Activated CD8-positive, alpha-beta memory T cell treated with anti-CD3 and anti-CD28 coated beads, Interleukin-2, amount 10 ng/mL, durations not matched to agents 7 days and 5 days (primary cell): ENCODE measurements at places on chromosomes 3 and 15. TPM values are rescaled to one million over a fixed set of nuclear protein-coding genes. Genes with fewer than 3 reads are reported as not detected.

- DNase-seq, result no peak
Observed at GRCh38 chr15:64698823-64699222, 76.6 kb downstream of the RBPMS2 start.

DNA sequence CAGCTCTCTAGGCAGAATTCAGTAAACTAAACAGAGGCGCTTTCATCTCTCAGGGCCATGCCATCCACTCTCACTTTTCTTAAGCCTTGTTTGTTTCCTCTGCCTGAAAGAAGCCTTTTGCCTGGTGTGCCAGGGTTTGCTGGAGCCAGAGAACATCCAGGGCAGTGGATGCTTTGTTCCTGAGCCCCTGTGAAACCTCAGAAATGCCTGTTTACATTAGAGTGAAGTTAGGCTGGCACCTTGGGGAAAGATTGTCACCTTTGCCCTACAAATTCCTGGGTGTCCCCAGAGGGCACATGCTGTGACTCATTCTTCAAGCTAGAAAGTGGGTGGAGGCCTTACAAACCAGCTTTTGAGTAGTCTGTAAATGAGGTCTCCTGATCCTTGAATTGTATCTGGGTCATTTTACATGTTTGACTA lies 10.7 kb upstream of the TRAK1 start:
- DNase-seq, result no peak

- no peak for DNase-seq
Observed at GRCh38 chr3:153399636-153400035, 237.6 kb downstream of the RAP2B start.

The SNURF gene
- total RNA-seq, result 14.8 TPM

The REC114 gene
- total RNA-seq, result not detected
